Activated CD8-positive, alpha-beta memory T cell treated with anti-CD3 and anti-CD28 coated beads for 1 hour (primary cell): ENCODE measurements at places on chromosomes 12 and 14.

DNA sequence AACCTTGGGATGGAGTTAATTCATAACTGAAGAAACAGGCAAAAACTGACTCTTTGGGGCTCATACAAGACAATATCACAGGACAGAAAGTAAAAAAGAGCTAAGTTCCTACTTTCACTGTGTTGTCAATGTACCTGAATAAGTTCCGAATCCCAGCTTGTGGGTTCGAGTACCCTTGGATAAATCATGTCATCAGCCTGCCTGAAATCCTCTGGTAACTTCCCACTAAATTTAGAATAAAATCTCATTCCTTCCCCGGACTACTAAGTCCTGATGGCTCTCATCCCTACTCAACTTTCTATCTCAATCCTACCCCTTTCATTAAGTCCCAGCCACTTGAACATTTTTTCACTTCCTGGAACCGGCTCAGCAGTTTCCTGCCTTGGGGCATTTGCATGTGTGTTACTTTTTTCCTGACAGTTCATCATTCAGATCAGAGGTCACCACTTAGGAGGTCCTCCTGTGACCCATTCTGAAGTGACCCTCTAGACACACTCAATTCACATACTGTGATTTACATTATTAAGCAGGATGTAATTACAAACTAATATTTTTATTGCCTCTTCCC is 12.7 kb downstream of the ERP29 start:
- no peak for DNase-seq

GRCh38 chr14:103504991-103505565 is 17.6 kb downstream of the CKB start:
- DNase-seq = no peak

DNA sequence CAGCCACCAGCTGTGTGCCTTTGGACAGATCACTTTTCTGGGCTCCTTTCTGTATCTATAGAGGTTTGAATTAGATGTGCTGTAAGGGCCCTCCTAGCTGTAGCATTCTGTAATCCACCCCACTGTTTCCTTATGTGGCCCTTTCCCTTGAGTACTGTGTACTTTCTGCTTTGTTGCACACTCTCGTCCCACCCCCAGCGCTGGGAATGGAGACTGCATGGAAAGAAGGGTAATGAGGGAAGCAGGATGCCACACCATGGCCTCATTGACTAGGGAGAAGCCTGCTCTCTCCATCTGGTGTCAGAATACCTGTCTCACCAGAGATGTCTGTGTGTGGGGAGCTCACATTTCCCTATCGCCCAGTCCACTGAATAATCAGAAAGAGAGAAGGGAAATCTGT is 13.6 kb upstream of the GALNT16 start:
- DNase-seq = no peak

DNA sequence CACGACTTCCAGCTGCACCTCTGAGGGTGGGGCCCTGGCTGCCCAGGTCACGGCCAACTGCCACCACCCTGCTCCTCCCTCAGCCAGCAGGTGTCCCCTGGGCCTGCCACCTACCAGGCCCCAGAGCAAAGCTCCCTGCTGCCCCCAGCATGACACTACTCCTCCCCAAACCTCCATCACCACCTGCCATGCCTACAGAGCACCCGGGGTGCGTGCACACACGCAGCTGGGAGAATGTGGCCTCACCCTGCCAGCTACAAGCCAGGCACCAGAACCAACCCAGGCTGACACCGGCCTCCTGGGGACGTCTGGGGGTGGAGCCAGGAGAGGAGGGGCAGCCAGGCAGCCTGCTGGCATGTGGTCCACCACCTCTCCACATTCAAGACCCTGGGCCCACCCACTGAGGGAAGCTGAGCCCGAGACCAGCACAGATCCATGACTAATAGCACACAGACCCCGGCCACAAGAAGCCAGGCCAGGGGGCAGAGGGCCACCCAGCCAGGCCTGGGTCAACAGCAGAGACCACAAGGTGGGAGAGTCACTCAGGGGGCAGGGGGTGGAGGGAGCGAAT is 3.4 kb downstream of the JAG2 start:
- no peak for DNase-seq

DNA sequence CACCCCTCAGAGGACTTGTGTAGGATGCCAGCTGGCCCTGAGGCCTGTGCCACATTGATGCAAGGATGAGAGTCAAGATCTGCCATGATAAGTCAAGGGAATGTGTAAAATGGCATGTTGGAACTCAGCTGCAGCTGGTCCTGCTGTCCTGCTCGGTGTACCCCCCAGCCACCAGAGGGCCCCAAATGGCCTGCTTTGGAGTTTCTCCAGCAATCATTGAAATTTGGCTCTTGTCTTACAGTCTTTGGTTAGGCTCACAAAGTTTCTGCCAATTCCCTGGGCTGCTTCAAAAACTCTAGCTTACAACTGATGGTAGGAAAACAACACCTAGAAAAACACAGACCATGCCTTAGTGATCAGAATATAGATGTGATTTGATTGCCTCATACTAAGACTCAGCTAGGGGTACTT is 76.8 kb downstream of the HSD17B6 start:
- DNase-seq = no peak

DNA sequence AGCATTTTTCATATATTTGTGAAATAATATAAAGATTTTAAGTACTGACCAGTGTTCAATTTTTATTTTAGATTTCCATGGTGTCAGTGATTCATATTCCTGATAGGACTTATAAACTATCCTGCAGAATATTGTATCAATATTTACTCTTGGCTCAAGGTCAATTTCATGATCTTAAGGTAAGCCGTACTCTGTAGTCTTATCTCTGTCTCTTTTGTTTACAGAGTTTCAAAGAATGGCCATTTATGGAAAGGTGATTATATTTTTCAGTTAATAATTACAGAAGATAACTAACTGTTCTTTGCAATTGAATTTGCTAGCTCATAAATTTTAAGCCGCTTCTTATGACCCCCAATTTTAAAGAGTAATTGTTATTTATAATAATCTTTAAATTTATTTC is 27.9 kb downstream of the CGRRF1 start:
- no peak for DNase-seq

DNA sequence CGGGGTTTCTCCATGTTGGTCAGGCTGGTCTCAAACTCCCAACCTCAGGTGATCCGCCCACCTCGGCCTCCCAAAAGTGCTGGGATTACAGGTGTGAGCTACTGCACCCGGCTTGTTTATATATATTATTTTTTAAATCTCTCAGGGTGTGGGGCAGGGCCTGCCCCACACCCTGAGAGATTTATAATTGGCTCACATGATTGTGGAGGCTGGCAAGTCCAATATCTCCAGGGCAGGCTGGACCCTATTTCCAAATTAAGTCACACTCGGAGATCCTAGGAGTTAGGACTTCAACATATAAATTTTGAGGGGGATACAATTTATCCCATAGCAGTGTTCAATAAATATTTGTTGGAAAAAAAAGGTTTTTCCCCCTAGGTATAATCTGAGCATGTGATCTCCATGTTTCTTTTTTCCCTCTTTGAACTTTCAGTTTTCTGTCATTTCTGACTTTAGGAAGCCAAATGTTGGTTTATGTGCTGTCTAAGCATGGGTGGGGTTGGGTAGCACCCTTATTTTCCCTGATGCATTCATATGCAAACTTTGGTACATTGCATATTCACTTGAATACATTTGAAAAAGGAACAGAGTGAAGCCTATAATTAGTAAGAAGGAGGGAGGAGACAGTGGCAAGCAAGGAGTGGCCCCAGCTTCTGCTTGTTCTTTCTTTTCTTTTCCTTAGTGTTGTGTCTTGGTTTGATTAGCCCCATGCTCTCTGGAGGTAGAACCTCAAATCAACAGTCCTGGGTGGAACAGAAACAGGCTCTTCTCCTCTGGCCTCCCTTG is 8.7 kb upstream of the A2ML1 start:
- DNase-seq = no peak

DNA sequence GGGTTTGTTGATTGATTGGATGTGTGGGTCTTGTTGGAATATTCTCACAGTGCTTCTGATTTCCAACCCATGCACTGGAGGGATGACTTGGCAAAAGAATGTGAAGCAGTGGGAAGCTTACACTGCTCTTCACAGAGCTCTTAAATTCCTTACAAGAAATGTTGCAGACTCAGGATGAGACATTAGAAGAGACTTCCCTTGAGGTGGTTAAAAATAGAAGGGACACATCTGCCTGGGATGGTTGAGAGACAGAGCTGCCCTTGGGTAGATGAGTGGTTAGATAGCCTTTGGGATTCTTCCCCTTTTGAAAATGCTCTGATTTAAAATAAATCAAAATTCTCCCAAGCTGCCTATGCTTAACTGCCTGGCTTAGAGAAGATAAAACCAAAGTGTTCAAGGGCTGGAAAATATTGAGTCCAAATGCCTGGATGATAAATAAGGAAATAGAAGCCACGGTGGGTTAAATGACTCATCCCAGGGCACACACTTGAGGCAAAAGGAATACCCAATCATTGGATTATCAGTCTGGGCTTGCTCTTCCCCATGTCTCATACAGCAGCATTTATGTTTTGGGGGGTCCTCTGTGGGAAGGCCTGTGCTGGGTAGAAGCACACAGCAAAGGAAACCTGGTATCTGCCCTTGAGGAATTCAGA is 264.3 kb downstream of the AKAP6 start:
- DNase-seq = no peak

DNA sequence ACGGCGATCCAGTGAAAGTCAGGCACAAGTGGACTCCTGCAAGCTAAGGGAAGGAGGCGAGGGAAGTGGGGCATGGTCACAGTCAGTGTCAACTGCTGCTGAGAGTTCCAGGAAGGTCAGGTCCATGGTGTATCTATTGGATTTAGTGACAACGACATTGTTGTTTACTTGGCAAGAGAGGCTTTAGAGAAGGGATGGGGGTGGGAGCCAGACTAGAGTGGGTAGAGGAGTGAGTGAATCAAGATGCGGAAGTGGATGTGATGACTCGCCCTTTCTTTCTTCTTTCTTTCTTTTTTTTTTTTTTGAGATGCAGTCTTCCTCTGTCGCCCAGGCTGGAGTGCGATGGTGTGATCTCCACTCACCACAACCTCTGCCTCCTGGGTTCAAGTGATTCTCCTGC is 12.5 kb downstream of the P2RX7 start:
- DNase-seq = no peak

- no peak for DNase-seq
Observed at GRCh38 chr12:9649532-9649940, 20.0 kb upstream of the CLEC2D start.

DNA sequence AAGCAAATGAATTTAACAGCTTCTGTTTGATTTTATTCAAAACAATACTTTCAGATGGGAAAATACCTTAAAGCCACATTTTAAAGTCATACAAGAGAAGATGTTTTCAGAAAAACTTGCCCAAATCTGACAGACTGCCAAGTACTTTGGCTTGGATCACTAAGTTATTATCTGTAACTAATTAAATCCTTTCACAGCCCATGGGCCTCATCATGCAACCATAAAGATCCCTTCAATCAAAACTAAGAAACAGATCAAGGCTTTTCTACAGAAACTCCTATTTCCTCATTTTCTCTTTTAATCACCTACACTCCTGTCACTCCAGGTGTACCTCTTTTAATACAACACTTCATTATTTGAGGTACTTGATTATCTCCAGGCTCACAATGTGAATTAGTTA is 28.1 kb downstream of the BLTP3B start:
- DNase-seq = no peak
